Stimulated activated CD8-positive, alpha-beta memory T cell treated with anti-CD3 and anti-CD28 coated beads, Interleukin-4, amount 100 ng/mL, for 24 hours (primary cell): ENCODE measurements at places on chromosomes 12 and 14.

DNA sequence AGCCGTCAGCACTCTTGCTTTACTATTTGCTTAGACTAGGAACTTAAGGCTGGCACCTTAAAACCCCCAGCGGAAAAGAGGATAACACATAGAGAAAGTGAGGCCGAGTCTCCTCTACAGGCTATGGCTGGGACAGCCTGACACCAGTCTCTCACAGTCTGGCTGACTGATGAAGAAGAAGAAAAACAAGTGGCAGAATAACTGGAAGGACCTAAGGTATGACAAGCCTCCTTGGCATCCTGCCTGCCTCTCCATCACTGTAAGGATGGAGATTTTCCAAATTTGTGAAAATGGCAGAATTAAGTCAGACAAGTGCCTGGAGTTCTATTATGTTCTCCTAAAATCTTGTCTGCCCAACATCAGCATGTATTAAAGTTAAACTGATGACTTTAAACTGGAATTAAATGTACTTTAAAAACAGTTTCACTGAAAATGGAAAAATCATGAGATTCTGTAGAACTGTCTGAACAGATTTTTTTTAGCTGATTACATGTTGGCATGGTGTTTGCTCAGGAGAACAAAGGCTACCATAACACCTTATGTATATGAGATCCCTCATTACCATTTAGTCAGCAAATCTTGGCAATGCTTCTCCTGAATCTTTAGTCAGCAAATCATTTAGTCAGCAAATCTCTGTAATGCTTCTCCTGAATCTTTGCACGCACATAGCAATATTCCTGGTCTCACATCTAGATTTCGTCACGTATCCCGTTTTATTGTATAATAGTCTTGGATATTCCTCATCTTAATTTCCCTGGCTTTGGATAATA, 140.3 kb upstream of the AEBP2 start:
- DNase-seq = no peak

GRCh38 chr12:116693286-116694227, 44.3 kb downstream of the SPRING1 start:
- no peak for DNase-seq

GRCh38 chr12:40351976-40352375, 127.2 kb downstream of the LRRK2 start:
- no peak for DNase-seq

DNA sequence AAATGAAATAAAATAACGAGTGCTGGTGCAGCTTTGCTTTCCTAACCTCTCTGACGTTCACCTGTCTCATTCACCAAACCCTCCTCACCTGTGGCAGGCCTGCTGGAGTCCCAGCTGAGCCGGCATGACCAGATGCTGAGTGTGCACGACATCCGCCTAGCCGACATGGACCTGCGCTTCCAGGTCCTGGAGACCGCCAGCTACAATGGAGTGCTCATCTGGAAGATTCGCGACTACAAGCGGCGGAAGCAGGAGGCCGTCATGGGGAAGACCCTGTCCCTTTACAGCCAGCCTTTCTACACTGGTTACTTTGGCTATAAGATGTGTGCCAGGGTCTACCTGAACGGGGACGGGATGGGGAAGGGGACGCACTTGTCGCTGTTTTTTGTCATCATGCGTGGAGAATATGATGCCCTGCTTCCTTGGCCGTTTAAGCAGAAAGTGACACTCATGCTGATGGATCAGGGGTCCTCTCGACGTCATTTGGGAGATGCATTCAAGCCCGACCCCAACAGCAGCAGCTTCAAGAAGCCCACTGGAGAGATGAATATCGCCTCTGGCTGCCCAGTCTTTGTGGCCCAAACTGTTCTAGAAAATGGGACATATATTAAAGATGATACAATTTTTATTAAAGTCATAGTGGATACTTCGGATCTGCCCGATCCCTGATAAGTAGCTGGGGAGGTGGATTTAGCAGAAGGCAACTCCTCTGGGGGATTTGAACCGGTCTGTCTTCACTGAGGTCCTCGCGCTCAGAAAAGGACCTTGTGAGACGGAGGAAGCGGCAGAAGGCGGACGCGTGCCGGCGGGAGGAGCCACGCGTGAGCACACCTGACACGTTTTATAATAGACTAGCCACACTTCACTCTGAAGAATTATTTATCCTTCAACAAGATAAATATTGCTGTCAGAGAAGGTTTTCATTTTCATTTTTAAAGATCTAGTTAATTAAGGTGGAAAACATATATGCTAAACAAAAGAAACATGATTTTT, 17.1 kb upstream of the AMN start:
- no peak for DNase-seq

GRCh38 chr12:104733717-104734175, 224.3 kb downstream of the SLC41A2 start:
- DNase-seq = no peak
